ENCODE measurements at places on chromosomes 13 and 19. TPM values are rescaled to one million over a fixed set of nuclear protein-coding genes. Genes with fewer than 3 reads are reported as not detected.
A peak's percentile ranks its signal among the peaks of the same experiment; 100 is the strongest.

DNA sequence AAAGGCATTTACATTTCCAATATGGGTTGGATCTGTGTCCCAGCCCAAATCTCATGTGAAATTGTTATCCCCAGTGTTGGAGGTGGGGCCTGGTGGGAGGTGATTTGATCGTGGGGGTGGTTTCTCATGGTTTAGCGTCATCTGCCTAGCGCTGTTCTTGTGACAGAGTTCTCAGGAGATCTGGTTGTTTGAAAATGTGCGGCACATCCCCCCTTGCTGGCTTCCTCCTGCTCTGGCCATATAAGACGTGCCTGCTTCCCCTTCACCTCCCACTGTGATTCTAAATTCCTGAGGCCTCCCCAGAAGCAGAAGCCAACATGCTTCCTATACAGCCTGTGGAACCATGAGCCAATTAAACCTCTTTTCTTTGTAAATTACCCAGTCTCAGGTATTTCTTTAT, 126.2 kb upstream of the FNDC3A start:
- DNase-seq: no peak

GRCh38 chr19:313169-313987, 22.2 kb upstream of the PLPP2 start:
- no peak for DNase-seq

DNA sequence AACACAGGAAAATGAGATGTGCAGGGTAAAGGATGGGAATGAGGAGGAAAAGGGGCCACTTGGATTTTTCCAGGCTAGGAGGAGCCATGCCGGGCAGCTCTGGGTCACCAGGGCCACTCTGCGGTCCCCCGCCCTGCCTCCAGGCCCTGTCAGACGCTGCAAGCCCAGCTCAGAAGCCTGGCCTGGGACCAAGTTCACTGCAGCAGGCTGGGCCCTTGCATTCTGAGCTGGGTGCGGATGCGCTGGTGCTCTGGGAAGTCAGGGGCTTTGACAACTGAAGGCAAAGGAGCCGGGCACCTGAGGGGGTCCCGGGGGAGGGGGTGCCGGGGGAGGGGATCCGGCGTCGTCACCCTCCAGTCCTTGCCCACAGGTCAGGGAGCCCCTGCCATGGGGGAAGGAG, 77.5 kb downstream of the WTIP start:
- no peak for DNase-seq

DNA sequence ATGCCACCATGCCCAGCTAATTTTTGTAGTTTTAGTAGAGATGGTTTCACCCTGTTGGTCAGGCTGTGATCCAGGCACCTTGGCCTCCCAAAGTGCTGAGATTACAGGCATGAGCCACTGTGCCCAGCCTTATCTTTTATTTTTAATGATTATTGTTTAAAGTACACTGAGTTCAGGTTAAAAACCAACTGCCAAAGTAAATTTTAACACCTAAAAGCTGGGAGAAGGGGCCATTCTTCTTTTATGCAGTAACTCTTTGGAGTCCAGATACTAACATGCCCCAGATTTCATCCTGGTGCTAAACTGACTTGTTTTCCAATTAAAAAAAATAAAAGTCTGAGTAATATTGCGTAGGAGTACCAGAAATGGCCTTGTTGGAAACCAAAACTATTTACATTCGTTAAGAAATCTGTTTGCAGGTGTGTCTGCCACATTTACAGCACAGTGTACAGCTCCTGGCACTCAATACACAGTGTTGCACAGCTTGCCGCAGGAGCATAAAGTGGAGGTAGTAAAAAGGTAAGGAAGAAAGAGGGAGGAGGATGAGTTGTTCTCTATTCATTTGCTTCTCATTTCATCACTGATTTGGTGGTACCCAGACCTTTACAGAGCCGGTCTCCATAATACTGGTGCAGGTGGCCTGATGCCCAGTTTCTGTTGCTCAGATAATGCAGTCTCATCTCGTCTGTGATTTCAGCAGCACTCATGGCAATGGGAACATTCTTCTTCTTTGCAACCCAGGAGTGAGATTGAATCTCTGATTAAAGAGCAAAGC, 108.9 kb downstream of the PCCA start:
- no peak for DNase-seq

- peak; percentile 53 for DNase-seq
These were observed 28.1 kb upstream of the SIAH3 start for GRCh38 chr13:45879666-45880065.

GRCh38 chr19:12090807-12091206, 26.3 kb downstream of the ZNF844 start:
- peak; percentile 22 for DNase-seq

DNA sequence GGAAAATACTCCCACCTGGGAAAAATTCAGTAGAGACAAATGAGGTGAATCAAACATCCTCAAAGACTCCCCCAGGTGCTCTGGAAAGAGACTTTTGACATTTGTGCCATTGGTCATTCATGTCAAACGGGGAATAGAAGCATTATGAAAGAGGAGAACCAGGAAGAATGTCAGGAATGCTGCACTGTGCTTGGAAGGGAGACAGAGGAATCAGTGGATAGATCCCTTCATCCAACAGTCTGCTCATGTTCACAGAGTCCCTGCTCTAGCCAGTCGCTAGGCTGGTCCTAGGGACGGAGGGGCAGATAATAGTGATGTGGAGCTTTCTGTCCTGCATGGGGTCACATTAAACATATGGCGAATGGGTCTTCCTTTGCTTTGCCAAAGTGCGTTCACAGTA, 384.4 kb downstream of the FGF9 start:
- DNase-seq: no peak

GRCh38 chr13:44978328-44978727, 10.9 kb downstream of the NUFIP1 start:
- no peak for DNase-seq

DNA sequence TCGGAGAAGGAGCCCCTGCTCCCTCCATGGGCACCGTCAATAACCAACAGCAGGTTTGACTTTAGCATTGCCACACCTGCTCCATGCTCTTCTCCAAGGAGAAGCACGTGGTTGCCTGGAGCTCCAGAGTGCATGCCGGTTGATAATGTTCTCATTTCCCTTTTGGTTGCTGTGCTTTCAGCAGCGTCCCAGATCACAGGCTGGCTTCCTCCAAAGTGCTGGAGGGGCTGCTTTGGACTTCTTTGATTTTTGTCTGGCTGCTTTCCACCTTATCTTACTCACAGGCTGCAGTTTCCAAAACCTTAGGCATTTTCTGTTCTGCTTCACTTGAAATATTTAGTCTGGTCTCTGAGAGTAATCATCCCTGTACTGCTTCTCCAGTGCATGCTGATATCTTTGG, 123.8 kb upstream of the IRS2 start:
- DNase-seq: no peak

GRCh38 chr13:37601648-37602440, 3.3 kb upstream of the POSTN start:
- DNase-seq: no peak

DNA sequence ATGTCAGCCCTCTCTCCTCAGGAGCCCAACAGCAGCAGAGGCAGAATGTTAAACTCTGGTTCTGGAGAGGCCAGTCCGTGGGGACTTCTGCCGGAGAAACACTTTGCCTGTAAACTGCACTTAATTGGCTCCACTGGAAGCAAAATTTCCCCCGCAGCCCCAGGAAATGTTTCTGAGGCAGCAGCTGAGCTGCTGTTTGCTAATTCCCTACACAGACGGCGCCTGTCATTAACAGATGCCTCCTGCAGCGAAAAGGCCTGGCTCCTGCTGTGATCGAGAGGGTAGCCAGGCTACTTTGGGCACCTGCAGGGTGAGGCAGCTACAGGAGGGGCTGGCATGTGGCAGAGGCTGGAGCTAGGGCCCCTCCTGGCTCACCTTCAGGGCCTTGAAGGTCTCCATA, 5.2 kb upstream of the TM6SF2 start:
- no peak for DNase-seq

DNA sequence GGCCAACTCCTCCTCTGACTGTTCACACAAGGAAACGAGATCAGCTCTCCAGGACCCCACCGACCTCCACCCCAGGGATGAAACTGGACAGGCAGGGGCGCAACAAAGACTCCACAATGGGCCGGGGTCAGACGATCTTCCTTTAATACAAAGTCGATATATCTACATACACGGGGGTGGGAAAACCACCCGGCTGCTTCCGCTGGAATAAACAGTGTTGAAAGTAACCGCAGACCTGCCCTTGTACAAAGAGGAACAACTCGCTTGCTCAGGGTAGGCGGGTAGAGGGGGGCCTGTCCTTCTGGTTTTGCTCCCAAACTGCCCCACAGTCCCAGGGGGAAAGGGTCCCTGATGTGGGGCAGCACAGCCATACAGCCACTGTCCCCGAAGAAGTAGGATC, 135.2 kb downstream of the PTPRS start:
- no peak for DNase-seq

GRCh38 chr13:37342205-37342604, 236.7 kb upstream of the CSNK1A1L start:
- DNase-seq: no peak

DNA sequence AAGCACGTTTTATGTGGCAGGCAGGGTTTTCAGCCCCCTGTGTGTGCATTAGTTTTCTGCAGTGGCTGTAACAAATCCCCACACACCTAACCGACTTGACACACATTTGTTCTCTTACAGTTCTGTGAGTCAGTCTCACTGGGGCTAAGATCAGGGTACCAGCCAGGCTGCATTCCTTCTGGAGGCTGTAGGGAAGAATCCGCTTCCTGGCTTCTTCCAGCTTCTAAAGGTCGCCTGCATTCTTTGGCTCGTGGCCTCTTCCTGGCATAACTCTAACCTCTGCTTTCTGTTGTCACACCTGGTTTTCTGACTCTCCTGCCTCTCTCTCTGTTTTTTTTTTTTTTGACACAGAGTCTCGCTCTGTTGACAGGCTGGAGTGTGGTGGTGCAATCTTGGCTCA, 6.4 kb downstream of the ELSPBP1 start:
- DNase-seq: no peak

DNA sequence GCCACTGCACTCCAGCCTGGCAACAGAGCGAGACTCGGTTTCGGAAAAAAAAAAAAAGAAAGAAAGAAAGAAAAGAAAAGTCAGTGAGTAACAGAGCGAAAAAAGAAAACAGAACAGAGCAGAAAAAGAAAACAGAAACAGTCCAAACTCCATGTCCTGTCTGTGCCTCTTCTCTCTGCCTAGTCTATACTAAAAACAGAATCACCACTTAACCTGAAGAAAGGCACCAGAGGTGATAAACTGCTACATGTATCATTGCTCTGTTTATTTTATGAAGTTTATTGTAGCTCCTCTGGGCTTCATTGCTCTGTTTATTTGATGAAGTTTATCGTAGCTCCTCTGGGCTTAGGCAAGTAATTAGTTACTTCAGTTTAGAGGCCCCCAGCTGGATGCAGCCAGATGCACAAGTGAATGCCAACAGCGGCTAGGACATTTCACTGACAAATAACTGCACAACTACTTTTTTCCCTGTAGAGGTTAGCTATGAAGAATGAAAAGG, 39.2 kb downstream of the TBC1D4 start:
- no peak for DNase-seq

DNA sequence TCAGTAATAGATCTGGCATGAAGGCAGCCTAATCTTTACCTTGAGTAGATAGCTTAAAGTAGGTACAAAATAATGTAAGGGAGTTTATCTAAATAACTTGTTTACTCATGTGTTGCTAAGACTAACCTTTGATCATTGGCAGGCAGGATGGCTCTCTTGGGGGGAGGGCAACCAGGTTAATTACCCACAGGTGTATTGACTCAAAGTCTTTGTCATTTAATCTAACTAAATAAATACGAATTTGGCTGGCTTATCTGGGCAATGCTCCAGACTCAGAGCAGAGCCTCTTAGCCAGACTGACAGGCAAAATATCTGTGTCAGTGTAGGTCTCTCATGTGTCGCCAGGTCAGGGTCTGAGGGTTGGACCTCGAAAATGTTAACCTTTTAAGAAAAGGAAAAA, 283.4 kb upstream of the KLHL1 start:
- DNase-seq: no peak

- no peak for DNase-seq
These were observed 157.5 kb downstream of the RGCC start for GRCh38 chr13:41614671-41615527.

- no peak for DNase-seq
These were observed 29.2 kb downstream of the ONECUT3 start for GRCh38 chr19:1782521-1782920.

GRCh38 chr13:71789693-71790329, 77.2 kb downstream of the DACH1 start:
- no peak for DNase-seq

DNA sequence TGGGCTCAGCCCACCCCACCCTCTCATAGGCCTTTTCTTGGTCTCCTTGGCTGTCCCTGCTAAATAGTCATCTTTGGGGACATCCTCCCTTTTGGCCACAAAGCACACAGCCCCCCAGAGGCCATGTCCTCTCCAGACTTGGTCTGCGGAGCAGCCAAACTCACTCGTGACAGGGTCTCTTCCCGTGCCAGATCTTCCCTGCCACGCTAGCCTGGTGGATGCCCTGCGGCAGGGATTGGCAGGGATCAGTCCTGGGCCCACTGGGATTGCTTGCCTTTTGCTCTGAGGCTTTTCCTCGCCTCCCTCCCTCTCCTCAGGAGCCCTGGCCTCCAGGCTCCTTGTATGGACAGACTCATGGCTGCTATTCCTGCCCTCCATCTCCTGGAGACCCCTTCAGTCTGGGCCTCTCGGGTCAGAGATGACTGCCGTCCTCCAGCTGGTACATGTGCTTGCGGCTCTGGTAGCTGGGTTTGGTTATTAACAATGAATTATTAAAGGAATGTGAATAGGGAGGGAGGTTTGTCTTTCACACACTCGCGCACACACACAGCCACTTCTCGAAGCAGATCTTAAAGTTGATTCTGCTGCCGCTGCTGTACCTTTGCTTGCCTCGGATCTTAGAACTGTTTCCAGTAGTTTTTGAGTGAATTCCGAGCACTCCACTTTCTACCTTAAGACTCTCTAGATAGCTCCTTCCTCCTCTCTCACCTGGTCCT, 45.1 kb downstream of the NFIX start:
- no peak for DNase-seq

DNA sequence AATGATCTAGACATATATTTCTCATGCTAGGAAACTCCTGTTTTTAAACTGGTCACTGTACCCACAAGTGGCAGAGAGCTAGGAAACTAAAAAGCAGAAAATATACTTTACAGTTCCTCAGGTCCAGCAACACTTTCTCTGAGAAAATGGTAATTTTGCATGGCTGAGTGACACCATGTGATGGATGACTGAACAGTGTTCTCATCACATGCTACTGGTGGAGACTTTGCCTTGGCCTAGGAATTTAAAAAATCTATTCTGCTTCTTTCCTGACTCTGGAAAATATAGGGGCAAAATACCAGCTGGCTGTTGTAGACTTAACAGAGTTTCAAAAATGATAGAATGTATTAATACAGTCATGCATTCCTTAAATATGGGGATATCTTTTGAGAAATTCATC, 50.0 kb downstream of the LATS2 start:
- DNase-seq: no peak

Gene ZNF613
- 7.9 TPM for total RNA-seq

Gene KCNN1
- 0.59 TPM for total RNA-seq

Gene ZNF229
- total RNA-seq: 1.3 TPM

Gene USHBP1
- 7.0 TPM for total RNA-seq

Gene SHISA7
- total RNA-seq: not detected

Gene ERVK3-1
- total RNA-seq: 44.3 TPM

Gene ZNF57
- total RNA-seq: 6.9 TPM

Gene LHB
- not detected for total RNA-seq

Gene PLIN4
- total RNA-seq: 213 TPM

Gene DUXA
- total RNA-seq: not detected
